ENCODE measurements at places on chromosomes 7 and 10.

- no peak for DNase-seq
Measured at GRCh38 chr7:131627735-131628190, 71.3 kb upstream of the PODXL start.

GRCh38 chr7:64868499-64868898 is 34.6 kb upstream of the ZNF273 start:
- DNase-seq = no peak

DNA sequence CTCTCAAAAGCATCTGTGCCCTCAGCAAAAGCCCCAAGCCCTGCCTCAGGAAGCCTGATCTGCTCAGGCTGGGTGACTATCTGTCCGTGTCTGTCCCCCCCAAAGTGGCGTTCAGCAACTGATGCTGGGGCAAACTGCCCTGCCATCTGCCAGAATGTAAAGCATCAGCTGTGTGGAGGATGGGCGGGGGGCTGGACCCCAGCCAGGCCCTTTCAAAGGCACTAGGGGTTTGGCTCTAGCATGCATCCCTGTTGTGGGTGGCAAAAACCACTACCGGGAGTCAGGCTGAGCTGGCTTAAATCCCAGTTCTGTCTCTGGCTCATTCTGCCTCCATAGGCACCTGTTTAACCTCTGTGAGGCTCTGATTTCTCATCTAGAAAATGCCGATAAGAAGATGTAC is 35.5 kb downstream of the GPRIN2 start:
- DNase-seq = no peak

DNA sequence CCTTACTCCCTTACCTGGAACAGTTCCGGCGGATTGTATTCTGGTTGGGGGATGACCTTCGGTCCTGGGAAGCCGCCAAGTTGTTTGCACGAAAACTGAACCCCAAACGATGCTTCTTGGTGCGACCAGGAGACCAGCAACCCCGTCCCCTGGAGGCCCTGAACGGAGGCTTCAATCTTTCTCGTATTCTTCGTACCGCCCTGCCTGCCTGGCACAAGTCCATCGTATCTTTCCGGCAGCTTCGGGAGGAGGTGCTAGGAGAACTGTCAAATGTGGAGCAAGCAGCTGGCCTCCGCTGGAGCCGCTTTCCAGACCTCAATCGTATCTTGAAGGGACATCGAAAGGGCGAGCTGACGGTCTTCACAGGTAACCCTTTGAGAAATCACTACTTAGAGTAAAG is 1.7 kb downstream of the TWNK start:
- no peak for DNase-seq

- no peak for DNase-seq
Measured at GRCh38 chr7:44138698-44139097, 2.4 kb downstream of the MYL7 start.

DNA sequence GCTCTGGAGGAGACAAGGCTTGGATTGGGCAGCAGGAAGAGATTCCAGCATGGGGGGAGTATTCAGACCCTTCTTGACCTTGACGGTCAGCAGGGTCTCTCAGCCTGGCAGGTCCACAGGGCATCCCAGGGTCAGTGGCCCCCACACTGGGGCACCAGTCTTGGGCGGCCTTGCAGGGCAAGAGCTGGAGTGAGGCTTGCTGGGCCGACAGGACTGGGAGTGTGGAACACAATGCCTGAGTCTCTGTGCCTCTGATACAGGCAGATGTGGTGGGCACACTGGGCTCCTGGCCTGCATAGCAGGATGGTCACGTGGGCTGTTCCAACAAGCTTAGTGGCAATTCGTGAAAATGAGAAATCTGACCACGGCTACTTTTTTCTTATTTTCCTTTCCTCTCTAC is 229.7 kb downstream of the TCERG1L start:
- no peak for DNase-seq

DNA sequence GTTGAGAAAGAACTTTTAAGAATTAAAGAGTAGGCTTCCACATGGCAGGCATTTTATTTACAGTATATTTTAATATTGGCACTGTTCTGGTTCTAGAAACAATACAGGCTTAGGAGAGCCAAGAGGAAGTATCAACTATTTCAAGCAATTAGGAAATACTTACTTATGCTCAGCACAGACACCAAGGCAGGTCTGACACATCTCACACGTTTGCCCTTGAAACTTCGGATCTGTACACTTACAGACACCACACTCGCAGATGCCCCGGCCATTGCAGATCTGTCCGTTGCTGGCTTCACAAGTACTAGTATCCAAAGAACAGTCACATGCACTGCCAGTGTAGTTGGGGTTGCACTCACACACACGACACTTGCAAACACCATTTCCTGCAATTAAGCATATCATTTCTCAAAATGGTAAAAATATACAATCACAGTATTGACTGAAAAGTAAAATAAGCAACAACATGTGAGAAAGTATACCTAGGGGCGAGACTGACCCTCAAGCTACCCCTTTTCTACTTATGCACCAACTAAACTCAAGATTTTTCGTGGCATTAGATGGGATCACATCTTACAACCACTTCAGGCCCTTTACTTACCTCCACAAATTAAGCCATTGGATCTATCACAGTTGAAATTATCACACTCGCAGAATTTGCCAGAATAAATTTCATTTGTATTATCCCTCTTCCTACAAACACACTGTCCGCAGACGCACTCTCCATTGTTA is 46.6 kb downstream of the ITGB1 start:
- no peak for DNase-seq

DNA sequence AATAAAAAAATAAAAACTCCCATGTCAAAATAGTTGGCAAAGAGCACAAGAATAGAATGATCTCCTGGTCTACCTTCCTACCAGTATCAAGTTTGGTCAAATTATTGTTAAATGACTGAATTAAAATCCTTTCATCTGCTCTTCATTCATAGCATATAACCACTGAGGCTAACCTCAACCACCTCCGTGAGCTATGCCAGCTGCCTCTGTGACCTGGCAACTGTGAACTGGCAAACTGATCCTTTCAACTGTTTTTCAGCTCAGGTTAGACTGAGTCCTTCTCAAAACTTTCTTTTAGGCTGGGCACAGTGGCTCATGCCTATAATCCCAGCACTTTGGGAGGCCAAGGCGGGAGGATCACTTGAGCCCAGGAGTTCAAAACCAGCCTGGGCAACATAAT is 36.1 kb downstream of the NUDCD3 start:
- DNase-seq = no peak

DNA sequence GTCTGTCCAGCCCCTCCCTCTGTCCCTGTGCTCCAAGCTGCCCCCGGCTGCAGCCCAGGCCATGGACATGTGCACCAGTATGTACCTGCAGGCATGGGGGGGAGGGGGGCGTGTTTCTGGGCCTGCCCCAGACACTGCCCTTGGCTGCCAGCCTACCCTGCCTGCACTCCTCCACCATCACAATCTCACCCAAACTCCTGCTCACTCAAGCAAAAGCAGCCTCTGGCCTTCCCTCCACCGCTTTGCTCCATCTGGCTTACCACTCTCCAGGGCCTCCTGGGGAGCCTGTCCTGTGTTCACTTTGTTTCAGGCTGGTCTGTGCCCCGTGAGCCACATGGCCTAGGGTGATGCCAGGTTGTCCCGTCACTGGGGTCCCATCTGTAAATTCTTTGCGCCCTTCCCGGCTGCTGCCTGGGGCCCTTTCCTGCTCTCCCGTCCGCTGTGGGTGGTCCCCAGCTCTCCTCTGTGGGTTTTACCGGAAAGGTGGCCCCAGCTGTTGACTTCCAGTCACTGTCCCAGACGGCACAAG is 33.3 kb upstream of the PPIF start:
- DNase-seq = no peak

Measured in iPS DF 6.9 (cell line).